GM23248 (cell line): ENCODE measurements at places on chromosomes 2 and 18. TPM values are rescaled to one million over a fixed set of nuclear protein-coding genes. Genes with fewer than 3 reads are reported as not detected.

GRCh38 chr2:53969968-53970723 is 647 bp downstream of the PSME4 start:
- DNase-seq, result peak; percentile 70

The ATF2 gene
- total RNA-seq, result 31.7 and 33.8 TPM in 2 replicates

GRCh38 chr18:79528846-79529245 is 133.1 kb downstream of the NFATC1 start:
- DNase-seq, result peak; percentile 70

DNA sequence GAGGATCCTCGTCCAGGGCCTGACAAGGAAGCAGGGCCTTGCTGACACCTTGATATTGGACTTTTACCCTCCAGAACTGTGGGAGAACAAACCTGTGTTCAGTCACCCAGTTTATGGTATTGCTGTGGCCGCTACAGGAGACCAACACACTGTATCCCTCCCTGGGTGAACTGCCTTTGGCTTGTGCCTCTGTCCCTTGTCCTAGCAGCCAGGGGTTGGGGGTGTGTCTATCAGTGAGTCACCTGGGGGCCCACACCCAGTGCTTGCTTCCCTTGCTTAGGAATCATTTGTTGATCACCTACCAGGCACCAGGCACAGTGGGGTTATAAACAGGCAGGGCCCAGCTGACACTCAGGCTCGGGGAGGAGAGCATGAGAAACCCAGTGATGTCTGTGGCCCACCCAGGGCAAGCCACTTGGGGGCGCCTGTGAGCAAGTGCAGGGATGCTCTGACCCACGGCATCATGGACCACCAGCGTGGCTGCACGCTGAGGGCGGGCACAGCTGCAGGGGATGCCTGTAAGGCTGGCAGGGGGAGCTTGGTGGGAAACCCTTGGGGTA is 17.1 kb downstream of the TMEM185B start:
- peak; percentile 20 for DNase-seq

GRCh38 chr2:239466755-239467271 is 66.0 kb upstream of the HDAC4 start:
- no peak for DNase-seq

- no peak for DNase-seq
Measured at GRCh38 chr2:12720754-12721378, 4.1 kb downstream of the TRIB2 start.

GRCh38 chr2:218893349-218894150 is 12.9 kb downstream of the WNT10A start:
- DNase-seq, result no peak

The SPATA3 gene
- total RNA-seq, result not detected in 2 replicates

- DNase-seq, result no peak
Measured at GRCh38 chr2:118773826-118774225, 73.6 kb downstream of the EN1 start.

The KCNG2 gene
- total RNA-seq, result not detected in 2 replicates

The HOXD8 gene
- total RNA-seq, result 23.4 and 27.8 TPM in 2 replicates

GRCh38 chr2:5877360-5877759 is 185.2 kb downstream of the SOX11 start:
- DNase-seq, result no peak

The GATA6 gene
- 17.6 and 19.0 TPM in 2 replicates for total RNA-seq

DNA sequence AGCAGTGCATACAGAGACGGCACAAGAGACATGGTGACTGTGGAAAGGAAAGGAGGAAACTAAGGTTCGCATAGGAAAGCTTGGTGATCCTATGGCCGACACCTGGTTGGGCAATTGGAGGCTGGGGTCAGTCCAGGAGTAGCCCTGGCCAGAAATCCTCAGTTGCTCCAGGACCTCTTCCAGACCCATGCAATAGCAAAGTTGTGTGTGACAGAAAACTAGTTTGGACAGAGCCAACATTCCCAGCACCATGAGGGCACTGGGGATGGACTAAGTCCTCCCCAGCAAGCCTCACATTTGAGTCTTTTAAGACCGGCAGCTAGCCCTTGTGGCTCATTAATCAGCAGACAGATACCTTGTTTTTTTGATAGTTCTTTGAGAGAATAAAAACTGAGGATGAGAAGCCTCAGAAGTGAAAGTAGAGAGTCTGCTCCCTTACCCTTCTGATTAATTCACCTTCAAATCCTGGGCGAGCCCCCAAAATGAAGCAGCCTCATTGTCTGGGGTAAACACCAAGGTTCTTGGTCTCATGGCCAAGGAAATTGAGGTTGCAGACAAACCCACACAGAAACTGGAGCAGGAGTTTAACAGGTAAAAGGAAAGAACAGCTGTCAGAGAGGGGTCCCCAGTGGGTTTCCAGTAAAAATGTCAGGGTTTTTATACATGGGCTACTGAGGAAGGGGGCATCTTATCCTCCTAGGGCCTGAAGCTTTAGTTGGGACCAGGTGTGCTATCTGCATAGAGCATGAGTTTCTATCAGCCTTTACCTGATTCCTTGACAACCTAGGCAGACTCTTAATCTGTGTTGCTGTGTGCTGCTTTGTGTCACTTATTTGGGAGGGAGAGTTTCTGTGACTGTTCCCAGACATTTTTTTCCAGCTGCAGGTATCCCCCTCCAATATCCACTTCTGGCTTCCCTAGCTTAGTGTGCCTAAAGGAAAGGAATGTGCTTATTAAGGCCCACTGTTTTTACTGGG is 39.1 kb downstream of the STK17B start:
- peak; percentile 42 for DNase-seq

- DNase-seq, result peak; percentile 58
Measured at GRCh38 chr2:32061973-32062861, 1.1 kb upstream of the SPAST start.

The DSG1 gene
- not detected in 2 replicates for total RNA-seq

DNA sequence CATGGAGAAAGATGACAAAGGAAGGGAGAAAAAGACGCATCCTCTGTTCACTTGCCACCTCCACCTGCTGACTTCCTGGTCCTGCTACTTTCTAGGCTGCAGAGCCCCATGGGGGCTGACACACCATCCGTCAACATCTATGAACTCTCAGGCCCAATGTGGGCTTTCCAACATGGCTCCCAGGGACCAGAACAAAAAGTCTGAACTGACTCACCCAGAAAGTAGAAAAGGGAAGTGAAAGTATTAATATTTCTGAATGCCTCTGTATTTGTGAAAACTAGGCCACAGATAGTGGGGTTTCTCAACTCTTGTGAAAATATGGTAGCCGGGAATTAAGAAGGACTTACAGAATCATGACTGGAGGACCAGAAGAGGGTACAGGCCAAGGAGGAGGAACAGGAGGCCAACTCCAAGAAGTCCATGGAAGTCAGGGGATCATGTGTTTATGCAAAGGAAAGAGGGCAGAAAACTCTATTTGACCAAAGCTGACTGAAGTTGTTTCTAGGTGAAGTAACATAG is 123.1 kb upstream of the CAB39 start:
- DNase-seq, result no peak

The ASXL2 gene
- 7.0 and 9.5 TPM in 2 replicates for total RNA-seq

DNA sequence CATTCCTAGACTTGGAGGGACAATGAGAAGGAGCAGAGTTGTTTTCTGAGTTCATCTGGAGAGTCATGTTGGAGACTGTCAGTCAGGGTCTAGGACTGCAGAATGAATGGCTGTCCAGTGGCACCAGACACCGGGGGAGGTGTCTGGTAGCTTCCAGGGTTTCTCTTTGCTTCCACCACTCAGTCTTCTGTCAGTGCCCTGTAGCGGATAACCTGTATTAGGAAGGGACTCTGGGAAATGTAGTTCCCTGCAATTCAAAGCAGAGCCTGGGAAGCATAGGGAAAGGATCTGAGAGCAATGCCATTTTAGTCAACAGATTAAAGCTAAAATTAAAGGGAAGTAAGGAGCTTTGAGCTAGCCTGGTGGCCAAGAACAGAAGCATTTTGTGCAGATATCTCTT is 257.9 kb downstream of the THSD7B start:
- DNase-seq, result no peak

- DNase-seq, result no peak
Measured at GRCh38 chr2:71778514-71778913, 325.2 kb downstream of the DYSF start.

DNA sequence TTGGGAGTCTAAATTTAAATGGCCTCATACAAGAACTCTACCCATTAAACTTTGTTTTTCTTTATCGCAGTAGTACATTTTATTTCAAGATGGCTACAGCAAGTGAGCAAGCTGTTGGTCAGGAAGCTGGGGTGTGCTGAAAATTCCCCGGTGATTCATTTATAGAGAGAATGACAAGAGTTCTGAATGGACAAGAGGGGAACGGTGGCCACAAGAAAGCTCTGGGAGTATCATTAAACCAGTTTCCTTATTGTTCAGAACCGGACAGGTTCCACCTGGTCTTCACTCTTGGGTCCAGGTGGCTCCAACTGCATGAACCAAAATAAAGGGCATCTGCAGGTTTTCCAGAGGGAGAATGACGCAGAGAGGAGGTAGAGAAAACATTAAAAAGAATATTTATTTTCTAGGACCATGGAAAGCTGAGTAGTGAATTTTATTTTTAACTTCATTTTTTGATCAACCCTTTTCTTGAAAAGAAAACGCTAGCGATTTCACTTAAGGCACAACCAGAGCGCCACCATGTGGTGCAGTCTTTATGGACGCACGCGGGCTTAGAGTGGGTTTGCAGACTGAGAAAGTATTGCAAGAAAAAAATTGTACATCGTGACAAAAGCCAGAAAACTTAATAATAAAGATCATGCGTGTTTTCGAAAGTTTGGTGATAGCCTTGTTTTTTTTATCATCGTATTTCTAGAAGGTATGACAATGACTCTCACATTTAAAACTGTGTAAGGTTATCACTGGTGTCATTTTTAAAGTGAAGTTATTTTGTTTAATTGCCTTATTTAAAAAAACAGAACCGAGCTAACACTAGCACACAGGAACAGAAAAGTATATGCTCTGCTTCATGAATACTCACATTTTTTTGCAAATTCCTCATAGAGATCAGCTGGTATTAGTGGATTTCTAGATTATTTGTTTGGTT is 97.9 kb upstream of the NOL4 start:
- DNase-seq, result peak; percentile 81

DNA sequence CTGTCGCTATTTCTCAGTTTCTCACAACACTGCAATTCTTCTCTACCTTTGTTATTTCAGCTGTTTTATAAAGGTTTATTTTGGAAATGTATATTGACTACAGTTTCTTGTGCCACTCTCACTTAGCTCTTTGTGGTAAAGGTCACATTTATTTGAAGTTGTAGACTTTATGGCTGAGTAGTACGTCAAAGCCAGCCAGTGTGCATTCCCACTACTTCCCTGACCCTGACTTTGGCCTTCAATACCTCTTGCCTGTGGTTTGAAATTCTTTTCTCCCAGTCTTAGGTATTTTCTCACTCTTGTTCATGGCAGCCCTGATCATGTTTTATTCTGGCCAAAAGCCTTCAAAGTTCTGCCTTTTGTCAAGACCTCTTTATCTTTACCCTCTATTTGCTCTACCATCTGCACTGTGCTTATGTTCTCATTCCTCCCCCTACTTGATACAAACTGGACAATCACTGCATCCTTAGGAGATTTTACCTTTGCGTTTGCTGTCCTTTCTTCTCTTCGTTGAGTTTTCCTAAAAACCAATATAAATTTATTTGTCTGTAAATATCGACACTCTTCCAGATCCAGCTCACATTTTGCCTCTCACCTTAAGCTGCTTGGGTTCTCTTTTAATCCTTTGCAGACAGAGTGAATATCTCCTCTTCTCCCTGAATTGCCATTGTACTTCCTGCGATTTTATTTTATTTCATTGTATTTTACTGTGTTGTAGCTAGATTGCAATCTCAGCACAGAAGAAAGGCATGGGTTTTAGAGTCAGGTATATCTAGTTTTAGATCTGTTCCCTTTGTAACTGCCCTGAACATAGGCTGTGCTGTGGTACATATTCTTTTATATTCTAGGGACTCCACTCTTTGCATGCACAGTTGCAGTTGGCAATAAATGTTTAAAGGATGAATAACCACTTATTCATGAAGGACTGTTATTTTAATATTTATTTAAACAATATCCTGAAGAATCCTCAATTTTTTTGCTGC is 31.2 kb downstream of the GULP1 start:
- DNase-seq, result peak; percentile 44
